Ovary (tissue), 10 donors: ENCODE measurements at places on chromosomes 6 and 20. TPM values are rescaled to one million over a fixed set of nuclear protein-coding genes. Genes with fewer than 3 reads are reported as not detected.

GRCh38 chr6:42522942-42523814, 40.7 kb upstream of the UBR2 start:
- H3K27ac ChIP-seq, result no peak overlapping the region
- no peak overlapping the region for H3K4me3 ChIP-seq
- DNase-seq, result no peak
- no peaks in the 10 kb centered on the region for H3K36me3 ChIP-seq
- H3K4me1 ChIP-seq, result peaks cover 3% of the 10 kb centered on the region

DNA sequence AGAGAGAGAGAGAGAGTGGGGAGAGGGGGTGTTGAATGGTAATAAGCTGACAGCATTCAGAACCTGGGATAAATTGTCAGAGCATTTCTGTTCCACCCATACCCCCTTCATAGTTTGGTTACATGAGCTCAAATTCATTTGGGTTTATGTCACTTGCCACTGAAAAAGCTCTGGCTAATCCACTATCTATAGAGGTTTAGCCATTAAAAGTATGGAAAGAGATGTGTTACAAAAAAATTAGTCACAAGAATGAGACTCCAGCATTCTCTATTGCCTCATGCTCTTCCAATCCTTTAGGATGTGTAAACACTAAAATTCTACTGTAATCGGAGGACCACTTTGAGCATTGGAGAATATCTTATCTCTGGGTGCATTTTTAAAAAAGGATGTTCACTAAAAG, 297.6 kb upstream of the TCF21 start:
- H3K27me3 ChIP-seq, result no peaks in the 10 kb centered on the region
- no peaks in the 10 kb centered on the region for H3K36me3 ChIP-seq
- DNase-seq, result no peak
- H3K4me3 ChIP-seq, result no peak overlapping the region
- no peak overlapping the region for H3K27ac ChIP-seq
- peaks cover 3% of the 10 kb centered on the region for H3K4me1 ChIP-seq

GRCh38 chr6:134880487-134881190, 69.3 kb downstream of the ALDH8A1 start:
- no peak for DNase-seq
- H3K36me3 ChIP-seq, result no peaks in the 10 kb centered on the region
- no peak overlapping the region for H3K27ac ChIP-seq
- H3K4me3 ChIP-seq, result no peak overlapping the region
- H3K4me1 ChIP-seq, result no peaks in the 10 kb centered on the region

GRCh38 chr6:41359617-41360313, 24.4 kb downstream of the NCR2 start:
- no peak overlapping the region for H3K4me3 ChIP-seq
- no peaks in the 10 kb centered on the region for H3K4me1 ChIP-seq
- DNase-seq, result no peak
- H3K27me3 ChIP-seq, result no peaks in the 10 kb centered on the region
- H3K27ac ChIP-seq, result no peak overlapping the region

- H3K4me1 ChIP-seq, result no peaks in the 10 kb centered on the region
- no peak overlapping the region for H3K27ac ChIP-seq
- no peaks in the 10 kb centered on the region for H3K27me3 ChIP-seq
- no peaks in the 10 kb centered on the region for H3K36me3 ChIP-seq
Measured at GRCh38 chr6:19434065-19434464, 403.1 kb upstream of the ID4 start.

Gene JPH2
- 2.5 TPM for total RNA-seq

Gene ZSCAN9
- total RNA-seq, result 16.0 TPM

GRCh38 chr6:68282646-68283045, 352.4 kb upstream of the ADGRB3 start:
- no peaks in the 10 kb centered on the region for H3K4me1 ChIP-seq
- no peak for DNase-seq
- H3K27me3 ChIP-seq, result no peaks in the 10 kb centered on the region
